ENCODE measurements at places on chromosomes 12 and 14.

- no peak for DNase-seq
These were observed 84.9 kb downstream of the PHETA1 start for GRCh38 chr12:111283966-111284365.

- DNase-seq: no peak
These were observed 447.5 kb upstream of the DCN start for GRCh38 chr12:91630083-91630482.

- no peak for DNase-seq
These were observed 21.3 kb downstream of the LRTM2 start for GRCh38 chr12:1841586-1842182.

- no peak for DNase-seq
These were observed 143.8 kb upstream of the ARID2 start for GRCh38 chr12:45585522-45586230.

DNA sequence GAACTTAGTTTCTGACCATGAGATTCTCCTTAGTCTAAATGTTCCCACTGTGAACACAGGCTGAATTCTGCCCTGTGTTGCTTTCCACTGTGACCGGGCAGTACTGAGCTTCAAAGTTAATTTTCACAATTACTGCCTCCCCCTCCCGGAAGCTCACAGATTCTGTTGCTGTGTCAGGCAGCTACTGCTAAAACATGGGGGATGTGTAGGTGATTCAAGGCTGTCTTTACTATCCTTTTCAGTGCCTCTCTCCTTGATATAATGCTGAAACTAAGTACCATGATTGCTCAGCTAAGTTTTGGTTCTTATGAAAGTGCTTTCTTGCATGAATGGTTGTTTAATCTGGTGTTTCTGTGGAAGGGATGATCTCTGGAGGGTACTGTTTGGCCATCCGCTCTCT, 428.3 kb upstream of the NOVA1 start:
- DNase-seq: no peak

DNA sequence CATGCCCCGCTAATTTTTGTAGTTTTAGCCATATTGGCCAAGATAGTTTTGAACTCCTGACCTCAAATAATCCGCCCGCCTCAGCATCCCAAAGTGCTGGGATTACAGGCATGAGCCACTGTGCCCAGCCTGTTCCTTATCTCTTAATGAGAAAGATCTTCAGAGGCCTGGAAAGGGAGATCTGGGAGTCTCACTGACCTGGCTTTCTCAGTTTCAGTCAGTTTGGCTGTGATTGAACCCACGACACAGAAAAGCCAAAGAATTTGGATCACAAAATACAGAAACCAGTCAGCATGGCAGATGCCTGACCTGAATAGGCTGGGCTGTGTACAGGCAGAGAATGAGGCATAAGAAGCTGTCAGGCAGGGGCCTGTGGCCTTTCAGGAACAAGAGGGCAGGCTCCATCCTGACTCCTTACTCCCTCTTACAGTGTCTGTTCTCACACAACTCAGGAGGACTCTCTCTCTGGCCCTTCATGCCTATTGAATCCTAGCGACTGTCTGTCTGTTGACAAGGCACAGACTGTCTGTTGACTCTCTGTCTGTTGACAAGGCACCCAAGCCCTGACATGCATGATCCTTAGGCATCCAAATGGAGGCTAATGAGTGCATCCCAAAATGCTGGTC, 366.5 kb upstream of the CCDC196 start:
- no peak for DNase-seq

- DNase-seq: peak; percentile 84
These were observed 6.2 kb upstream of the C12orf50 start for GRCh38 chr12:88035271-88035906.

GRCh38 chr12:45017916-45018315, 33.0 kb downstream of the DBX2 start:
- no peak for DNase-seq

- DNase-seq: no peak
These were observed 15.1 kb downstream of the APPL2 start for GRCh38 chr12:105220929-105221290.

Measured in CD8-positive, alpha-beta T cell (primary cell).